ENCODE measurements at places on chromosomes 16 and 17.

- no peak for DNase-seq
These were observed 11.3 kb downstream of the CX3CL1 start for GRCh38 chr16:57383276-57384247.

DNA sequence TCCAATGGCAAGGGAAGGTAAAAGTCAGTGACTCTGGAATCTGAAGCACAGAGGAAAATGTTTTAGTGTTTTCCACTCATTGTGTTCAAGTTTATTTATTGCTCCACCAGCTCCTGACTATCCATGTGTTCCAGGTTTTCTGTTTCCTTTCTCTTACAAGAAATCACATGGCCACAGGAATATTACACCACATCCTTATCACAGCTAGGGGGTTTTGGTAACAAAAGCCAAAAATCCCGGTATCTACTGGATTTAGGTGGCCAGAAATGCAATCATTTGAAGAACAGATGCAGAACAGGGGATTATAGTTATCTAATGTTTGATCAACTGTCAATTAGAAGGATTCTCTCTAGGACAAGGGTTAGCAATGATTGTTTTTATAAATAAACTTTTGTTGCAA lies 47.9 kb downstream of the STH start:
- DNase-seq = no peak

GRCh38 chr16:49529411-49530045 lies 155.9 kb downstream of the C16orf78 start:
- no peak for DNase-seq

- DNase-seq = no peak
These were observed 682.6 kb downstream of the HS3ST4 start for GRCh38 chr16:26374279-26374925.

GRCh38 chr16:48564544-48565444 lies 45.2 kb downstream of the N4BP1 start:
- no peak for DNase-seq

- DNase-seq = peak; percentile 36
These were observed 685 bp downstream of the FASN start for GRCh38 chr17:82097184-82097918.

GRCh38 chr17:7045492-7046126 lies 1.7 kb upstream of the SLC16A11 start:
- no peak for DNase-seq

DNA sequence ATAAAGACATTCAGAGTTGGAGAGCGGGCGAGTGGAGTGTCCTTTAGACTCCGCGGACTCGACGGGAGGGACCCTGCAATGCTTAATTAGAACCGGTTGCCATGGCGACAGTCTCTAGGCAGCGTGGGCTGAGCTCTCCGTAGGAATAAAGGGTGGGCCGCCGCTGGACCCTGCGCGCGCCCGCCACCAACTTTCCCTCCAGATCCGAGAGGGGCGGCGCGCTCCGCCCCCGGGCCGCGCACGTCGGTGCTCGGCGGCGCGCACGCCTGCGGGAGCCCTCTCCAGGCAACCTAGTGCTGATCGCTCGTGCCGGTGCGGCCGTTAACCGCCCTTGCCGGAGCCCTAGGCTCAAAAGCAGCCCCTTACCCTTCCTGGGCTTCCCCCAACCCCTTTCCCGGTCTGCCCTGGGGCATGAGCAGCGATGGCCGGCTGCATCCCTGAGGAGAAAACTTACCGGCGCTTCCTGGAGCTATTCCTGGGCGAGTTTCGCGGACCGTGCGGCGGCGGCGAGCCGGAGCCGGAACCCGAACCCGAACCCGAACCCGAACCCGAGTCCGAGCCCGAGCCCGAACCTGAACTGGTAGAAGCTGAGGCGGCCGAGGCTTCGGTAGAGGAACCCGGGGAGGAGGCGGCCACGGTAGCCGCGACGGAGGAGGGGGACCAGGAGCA lies at the start of gene PPM1E:
Gene PPM1E, plus strand, starts transcription at position 278 of the 669 bp plus-strand sequence.
- peak; percentile 3 for DNase-seq

All from HL-60 (cell line).